A673 (cell line): ENCODE measurements at places on chromosomes 2 and 18.

DNA sequence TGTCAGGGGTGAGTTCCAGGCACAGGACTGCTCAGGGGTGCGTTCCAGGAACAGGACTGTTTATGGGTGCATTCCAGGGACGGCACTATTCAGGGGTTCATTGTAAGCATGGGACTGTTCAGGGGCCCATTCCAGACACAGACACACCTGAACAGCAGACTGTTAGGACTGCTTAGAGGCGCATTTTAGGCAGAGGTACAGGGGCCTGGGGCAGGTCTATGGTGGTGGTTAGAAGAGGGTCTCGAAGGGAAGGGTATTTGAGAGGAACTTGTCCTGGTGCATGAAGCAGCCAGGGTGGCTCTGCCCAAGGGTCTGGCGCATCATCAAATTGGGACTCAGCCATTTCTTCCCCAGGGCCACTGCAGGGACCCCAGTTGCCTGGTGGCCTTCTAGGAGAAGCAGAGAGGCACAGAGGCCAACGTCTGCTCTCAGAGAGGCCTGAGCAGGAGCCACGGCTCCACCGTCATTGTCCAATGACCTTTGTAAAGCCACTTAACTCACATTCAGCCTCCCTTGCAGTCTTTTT, 14.8 kb upstream of the MLPH start:
- no peak for DNase-seq

- DNase-seq, result no peak
Observed at GRCh38 chr2:66202586-66202985, 232.3 kb upstream of the MEIS1 start.

- DNase-seq, result no peak
Observed at GRCh38 chr2:101706121-101706818, 8.8 kb downstream of the MAP4K4 start.

GRCh38 chr2:39696101-39696553, 30.4 kb downstream of the TMEM178A start:
- DNase-seq, result peak; percentile 23

GRCh38 chr2:185502351-185502750, 236.3 kb upstream of the FSIP2 start:
- DNase-seq, result no peak

- DNase-seq, result peak; percentile 56
Observed at GRCh38 chr2:48600204-48600813, 17.3 kb upstream of the GTF2A1L start.
